ENCODE measurements at places on chromosomes 13 and 19. TPM values are rescaled to one million over a fixed set of nuclear protein-coding genes. Genes with fewer than 3 reads are reported as not detected.

Gene PROZ
- total RNA-seq, result not detected

Gene UNC13A
- total RNA-seq, result under 0.01 TPM

Gene APLP1
- 1.8 TPM for total RNA-seq

Gene ZNF841
- total RNA-seq, result 14.6 TPM

Gene ZNF416
- 5.2 TPM for total RNA-seq

Gene KLC3
- total RNA-seq, result 0.43 TPM

Gene CDC42EP5
- total RNA-seq, result 54.7 TPM

Gene EML2
- 15.8 TPM for total RNA-seq

Gene TBXA2R
- total RNA-seq, result 2.6 TPM

Gene ABHD13
- 8.6 TPM for total RNA-seq

Gene WTIP
- 41.2 TPM for total RNA-seq

Gene EPS8L1
- total RNA-seq, result 12.7 TPM

Gene DZIP1
- total RNA-seq, result 0.26 TPM

Gene TMEM145
- total RNA-seq, result not detected

Gene FGF22
- 0.11 TPM for total RNA-seq

Gene FAM216B
- total RNA-seq, result not detected

Gene EFNA2
- not detected for total RNA-seq

Gene PLVAP
- total RNA-seq, result 15.4 TPM

Gene F7
- not detected for total RNA-seq

Gene CLDND2
- not detected for total RNA-seq

Gene P2RY11
- 1.5 TPM for total RNA-seq

Gene CELF5
- total RNA-seq, result 0.11 TPM

Gene ADPRHL1
- total RNA-seq, result 0.34 TPM

Gene RPS15
- 339 TPM for total RNA-seq

Gene ZNF99
- not detected for total RNA-seq

Gene ZNF491
- 0.86 TPM for total RNA-seq

Gene CFAP97D2
- total RNA-seq, result not detected

Gene LSR
- 0.34 TPM for total RNA-seq

Gene FRY
- 106 TPM for total RNA-seq

Gene ZNF726
- 2.0 TPM for total RNA-seq

Gene TMEM255B
- 47.4 TPM for total RNA-seq

Gene FCHO1
- 0.43 TPM for total RNA-seq

Gene ETV2
- 0.87 TPM for total RNA-seq

Gene TRPC4
- total RNA-seq, result 0.54 TPM

Gene OPA3
- total RNA-seq, result 4.9 TPM

Gene SLC7A1
- total RNA-seq, result 11.3 TPM

Gene FAM124A
- 5.3 TPM for total RNA-seq

Gene TSHZ3
- 0.43 TPM for total RNA-seq

Gene IGSF23
- not detected for total RNA-seq

Gene NMRK2
- total RNA-seq, result not detected

Gene KCNN1
- 0.60 TPM for total RNA-seq

Gene ZNF208
- 0.09 TPM for total RNA-seq

Gene SIGLEC11
- not detected for total RNA-seq

Gene GZMM
- total RNA-seq, result not detected

Gene TMEM272
- total RNA-seq, result not detected

Gene MAST3
- 0.98 TPM for total RNA-seq

Gene ERFL
- not detected for total RNA-seq

Gene SLC7A10
- not detected for total RNA-seq

Gene ZNF525
- total RNA-seq, result 7.2 TPM

Gene FOXO1
- total RNA-seq, result 30.1 TPM

Gene OR10H1
- not detected for total RNA-seq

Gene ZNF865
- total RNA-seq, result 0.60 TPM

Gene DOCK6
- 53.0 TPM for total RNA-seq

Gene TIMM29
- total RNA-seq, result 32.2 TPM

Gene CGB2
- not detected for total RNA-seq

Measured in dermis lymphatic vessel endothelial cell (primary cell).